CD4-positive, alpha-beta T cell treated with Interleukin-21 for 1 hour (primary cell): ENCODE measurements at places on chromosomes 16 and 17.

GRCh38 chr17:49987681-49988441 is 7.2 kb downstream of the DLX3 start:
- no peak for DNase-seq

- DNase-seq, result no peak
Observed at GRCh38 chr16:85394456-85395206, 218.5 kb upstream of the GSE1 start.

- DNase-seq, result no peak
Observed at GRCh38 chr17:59851439-59852375, 41.0 kb downstream of the TUBD1 start.

- DNase-seq, result no peak
Observed at GRCh38 chr17:59346341-59346740, 14.9 kb downstream of the YPEL2 start.

GRCh38 chr17:29495011-29495410 is 71.8 kb downstream of the ABHD15 start:
- DNase-seq, result no peak

DNA sequence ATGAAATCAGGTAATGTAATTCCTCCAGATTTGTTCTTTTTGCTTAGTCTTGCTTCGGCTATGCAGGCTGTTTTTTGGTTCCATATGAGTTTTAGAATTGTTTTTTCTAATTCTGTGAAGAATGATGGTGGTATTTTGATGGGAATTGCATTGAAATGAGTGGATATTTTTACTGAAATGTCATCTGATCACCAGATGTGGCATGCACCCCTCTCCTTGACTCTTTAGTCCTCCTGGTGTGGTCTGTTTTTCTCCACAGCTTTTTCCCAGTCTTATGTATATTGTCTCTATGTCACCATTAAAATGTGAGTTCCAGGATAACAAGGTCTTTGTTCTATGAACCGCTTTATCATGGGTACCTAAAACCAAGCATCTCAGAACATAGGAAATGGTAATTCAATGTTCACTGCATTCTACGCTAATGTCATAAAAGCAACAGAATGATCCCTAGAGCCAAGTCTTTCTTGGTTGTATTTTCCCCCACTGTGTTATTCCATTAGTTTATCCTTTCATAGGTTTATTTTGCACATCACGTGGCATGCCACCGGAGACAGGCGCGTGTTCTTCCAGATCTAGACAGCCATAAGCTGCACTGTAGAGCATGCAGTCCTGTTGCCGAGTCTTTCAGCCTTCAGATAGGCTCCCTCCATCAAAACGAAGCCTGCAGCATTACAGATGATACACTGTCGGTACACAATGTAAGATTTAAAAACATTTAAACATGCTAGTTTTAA is 172.5 kb downstream of the RPTOR start:
- no peak for DNase-seq

DNA sequence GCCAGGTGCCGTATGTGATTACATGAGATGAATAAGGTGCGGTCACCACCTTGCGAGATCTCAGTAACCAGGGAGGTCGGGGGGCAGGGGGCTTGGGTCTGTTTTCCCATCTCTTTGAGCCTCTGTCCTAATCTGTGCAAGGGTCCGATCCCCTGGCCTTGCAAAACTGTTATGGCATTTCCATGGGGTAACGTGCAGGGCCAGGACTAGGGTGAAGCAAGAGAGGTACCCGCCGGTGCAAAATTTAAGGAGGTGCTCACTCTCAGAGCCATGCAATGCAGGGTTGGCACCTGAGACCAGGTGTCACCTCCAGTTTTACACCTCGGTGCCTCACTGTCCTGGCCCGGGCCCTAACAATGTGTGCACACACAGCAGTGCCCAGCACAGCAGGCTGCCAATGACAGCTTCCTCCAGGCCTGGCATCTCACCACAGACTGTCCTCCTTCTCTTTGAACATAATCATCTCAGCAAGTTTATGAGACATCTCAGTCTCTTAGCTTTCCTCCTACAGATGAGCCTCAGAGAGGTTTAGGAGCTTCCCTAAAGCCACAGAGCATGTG is 43.6 kb downstream of the C16orf95 start:
- no peak for DNase-seq

- DNase-seq, result no peak
Observed at GRCh38 chr17:18339933-18340332, 23.4 kb downstream of the SHMT1 start.

DNA sequence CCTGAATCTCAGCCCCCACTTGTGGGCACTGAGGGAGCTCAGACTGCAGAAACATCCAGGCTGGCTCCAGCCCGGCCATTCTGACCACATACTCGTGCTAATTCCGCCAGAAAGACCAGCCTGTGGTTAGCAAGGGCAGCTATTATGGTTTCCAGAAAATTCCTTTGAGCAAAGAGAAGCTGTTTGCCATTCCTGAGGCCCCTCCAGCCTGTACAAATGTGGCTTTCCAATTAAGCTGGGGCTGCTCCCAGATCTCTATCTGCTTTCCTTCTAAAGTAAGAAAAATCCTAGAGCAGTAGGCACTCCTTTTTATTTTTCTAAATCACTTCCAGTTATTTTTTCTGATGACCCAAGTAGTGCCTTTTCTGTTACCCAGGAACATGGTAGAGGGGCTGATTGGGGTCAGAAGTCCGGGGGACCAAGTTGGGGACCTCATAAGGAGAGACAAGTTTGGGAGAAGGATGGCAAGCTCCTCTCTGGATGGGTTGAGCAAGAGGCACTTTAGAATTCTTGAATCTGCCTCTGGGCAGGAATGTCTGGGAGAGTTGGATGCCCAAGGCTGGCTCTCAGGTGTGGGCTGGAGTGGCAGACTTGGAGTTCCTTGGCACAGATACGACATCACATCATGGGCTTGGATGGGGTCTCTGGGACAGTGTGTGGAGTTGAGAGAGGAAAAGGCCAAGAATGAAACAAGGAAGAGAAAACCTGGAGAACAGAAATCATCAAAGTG is 83.3 kb upstream of the TNRC6C start:
- no peak for DNase-seq

DNA sequence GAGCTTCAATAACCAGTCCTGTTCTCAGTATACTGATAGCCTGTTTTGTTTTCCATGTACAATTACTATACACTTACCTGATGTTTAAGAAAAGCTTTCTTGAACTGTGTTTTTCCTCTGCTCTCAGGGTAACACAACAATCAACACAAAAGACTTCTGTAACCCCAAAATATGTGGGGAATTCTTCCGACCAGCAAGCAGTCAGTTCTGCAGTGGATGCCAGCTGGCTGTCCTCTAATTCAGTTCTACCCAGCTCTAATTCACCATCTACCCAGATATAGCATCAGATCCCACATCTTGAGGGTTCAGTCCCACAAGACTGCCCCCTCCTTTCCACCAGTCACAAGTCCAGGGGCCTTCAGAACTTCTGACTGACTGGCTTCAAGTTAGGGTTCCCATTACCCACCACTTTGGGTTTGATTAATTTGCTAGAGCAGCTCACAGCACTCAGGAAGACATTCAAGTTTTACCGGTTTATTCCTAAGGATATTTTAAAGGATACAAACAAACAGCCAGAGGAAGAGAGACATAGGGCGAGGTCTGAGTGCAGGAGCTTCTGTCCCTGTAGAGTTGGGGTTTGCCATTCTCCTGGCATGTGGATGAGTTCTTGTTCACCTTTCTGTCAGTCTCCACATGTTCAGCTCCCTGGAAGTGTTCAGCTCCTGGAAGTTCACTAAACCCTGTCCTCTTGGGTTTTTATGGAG is 178.2 kb downstream of the CHD9 start:
- DNase-seq, result no peak

GRCh38 chr17:10053782-10054540 is 144.4 kb downstream of the GAS7 start:
- no peak for DNase-seq

DNA sequence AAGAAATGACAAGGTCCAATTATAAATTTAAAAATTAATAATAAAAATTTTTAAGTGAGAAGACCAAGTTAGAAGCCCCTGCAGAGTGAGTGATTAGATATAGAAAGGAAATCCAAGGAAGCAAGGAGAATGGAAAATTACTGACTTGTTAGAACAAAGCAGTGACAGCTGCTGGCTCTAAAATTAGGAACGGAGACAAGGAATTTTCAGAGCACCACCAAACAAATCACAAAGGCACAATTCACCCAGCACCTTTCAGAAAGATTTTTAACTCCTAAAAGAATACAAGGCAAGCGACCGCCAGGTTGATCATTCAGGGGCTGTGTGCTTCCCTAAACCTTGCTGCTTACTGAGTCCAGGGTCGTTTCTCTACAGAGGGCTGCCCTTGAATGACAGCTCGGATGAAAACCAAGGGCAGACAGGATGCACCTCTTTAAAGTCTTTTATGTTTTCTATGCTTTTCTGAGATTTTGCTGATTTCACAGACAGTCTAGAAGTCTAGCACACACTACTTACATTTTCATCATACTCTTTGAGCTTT is 45.4 kb upstream of the GINS3 start:
- DNase-seq, result no peak

- no peak for DNase-seq
Observed at GRCh38 chr17:39461926-39462569, 762 bp downstream of the CDK12 start.

DNA sequence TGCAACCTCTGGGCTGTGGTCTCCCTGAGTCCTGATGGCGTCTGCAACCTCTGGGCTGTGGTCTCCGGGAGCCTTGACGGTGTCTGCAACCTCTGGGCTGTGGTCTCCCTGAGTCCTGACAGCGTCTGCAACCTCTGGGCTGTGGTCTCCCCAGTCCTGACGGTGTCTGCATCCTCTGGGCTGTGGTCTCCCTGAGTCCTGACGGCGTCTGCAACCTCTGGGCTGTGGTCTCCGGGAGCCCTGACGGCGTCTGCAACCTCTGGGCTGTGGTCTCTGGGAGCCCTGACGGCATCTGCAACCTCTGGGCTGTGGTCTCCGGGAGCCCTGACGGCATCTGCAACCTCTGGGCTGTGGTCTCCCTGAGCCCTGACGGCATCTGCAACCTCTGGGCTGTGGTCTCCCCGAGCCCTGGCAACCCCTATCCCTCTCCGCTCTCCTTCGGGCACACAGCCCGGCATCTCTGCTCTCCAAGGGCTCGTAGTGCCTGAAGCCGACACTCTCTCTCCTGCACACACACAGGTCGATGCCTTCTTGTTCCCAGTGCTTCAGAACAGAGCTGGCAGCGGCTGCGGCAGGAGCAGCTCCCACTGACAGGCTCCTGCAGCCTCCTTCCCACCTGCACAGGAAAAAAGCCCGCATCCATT is 45.6 kb downstream of the METRNL start:
- DNase-seq, result peak; percentile 34

DNA sequence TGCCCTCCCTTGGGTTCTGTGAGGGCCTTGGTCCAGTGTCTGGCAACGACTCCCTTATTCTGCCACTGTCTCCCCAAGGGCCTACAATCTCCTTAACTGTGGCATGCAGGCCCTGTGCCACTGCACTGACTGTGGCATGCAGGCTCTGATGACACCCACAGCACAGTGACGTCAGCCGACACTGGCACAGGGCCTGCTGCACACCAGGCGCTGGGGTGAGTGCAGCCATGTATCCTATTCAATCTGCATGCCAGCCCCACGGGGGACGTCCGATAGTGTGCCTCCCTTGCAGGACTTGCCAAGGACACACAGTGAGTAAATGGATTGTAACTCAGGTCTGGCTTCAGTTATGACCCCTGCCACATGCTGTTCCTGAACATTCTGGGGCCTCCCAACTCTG is 39.8 kb upstream of the RASD1 start:
- DNase-seq, result no peak

- no peak for DNase-seq
Observed at GRCh38 chr17:80277751-80278671, 17.4 kb downstream of the RNF213 start.

- no peak for DNase-seq
Observed at GRCh38 chr16:9134306-9134705, 42.9 kb downstream of the HAPSTR1 start.

DNA sequence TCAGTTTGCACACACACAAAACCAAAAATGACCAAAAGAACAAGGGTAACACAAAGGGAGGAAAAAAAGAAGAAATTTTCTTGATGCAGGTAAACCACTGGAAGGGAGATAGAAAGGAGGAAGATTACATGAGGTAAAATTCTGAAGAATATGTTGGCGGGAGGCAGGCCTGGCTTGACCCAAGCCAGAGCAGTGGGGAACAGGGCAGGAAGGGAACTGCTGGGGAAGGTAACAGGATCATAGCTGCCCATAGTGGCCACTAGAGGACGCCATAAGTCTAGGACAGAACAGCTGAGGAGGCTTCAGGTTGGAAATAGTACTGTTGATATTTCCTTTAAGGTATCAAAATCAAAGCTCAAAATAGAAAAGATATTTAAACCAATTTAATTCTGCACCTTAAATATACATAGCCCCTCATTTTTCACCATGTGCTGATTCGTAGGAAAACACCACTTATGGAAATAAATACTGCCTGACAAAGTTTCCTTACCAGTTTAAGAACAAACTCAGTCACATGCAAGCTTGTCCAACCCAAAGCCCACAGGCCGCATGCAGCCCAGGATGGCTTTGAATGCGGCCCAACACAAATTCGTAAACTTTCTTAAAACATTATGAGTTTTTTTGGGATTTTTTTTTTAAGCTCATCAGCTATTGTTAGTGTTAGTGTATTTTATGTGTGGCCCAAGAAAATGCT is 15.5 kb downstream of the VPS35 start:
- peak; percentile 61 for DNase-seq

- DNase-seq, result no peak
Observed at GRCh38 chr17:15266325-15267125, 1.4 kb upstream of the PMP22 start.

DNA sequence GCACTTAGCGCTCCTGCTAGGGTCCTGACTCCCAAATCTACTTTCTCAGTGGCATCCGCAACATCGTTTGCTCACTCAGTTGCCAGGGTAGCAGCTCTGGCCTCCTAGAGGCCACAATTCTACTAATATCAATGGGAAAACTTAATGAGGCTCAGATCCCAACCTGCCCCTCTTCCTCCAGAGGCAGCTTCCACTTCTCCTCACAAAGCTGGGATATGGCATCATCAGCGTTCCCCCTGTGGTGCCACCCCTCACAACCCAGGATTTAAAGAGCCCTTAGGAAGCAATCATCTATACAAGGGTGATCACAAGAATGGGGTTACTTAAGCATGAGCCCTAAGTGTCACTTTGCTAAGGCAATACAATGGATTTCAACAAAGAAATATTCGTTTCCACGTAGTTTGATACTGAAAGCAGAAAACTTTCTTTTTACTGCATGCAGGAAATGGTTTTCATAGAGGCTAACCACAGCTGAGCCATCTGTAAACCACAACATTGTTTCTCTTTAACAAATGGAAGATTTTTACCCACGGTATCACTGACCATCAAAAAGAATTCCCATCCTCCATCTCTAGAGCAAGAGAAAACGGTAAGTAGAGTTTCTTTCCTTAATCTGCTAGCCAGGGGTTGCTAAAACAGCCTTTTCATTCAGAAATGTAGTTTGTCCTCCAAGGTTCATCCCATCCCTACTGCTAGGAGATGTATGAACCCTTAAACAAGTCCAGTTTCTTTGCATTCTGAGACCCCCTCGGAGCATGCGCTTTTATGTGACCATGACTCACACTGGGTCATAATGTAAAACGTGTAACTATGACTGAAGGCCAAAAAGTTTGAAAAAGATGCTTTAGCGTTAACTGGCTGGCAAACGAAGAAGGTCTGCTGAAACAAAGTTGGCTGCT is 68.3 kb upstream of the BCAR1 start:
- DNase-seq, result peak; percentile 23

- no peak for DNase-seq
Observed at GRCh38 chr17:64617125-64617780, 44.9 kb downstream of the SMURF2 start.

GRCh38 chr17:58533616-58534188 is 19.3 kb upstream of the MTMR4 start:
- no peak for DNase-seq
